Mesothelial cell of epicardium (in vitro differentiated cells): ENCODE measurements at places on chromosomes 5 and 9. TPM values are rescaled to one million over a fixed set of nuclear protein-coding genes. Genes with fewer than 3 reads are reported as not detected.

Gene GABRB2
- total RNA-seq, result 0.75 to 0.78 TPM (median 0.76 TPM) in 3 replicates

DNA sequence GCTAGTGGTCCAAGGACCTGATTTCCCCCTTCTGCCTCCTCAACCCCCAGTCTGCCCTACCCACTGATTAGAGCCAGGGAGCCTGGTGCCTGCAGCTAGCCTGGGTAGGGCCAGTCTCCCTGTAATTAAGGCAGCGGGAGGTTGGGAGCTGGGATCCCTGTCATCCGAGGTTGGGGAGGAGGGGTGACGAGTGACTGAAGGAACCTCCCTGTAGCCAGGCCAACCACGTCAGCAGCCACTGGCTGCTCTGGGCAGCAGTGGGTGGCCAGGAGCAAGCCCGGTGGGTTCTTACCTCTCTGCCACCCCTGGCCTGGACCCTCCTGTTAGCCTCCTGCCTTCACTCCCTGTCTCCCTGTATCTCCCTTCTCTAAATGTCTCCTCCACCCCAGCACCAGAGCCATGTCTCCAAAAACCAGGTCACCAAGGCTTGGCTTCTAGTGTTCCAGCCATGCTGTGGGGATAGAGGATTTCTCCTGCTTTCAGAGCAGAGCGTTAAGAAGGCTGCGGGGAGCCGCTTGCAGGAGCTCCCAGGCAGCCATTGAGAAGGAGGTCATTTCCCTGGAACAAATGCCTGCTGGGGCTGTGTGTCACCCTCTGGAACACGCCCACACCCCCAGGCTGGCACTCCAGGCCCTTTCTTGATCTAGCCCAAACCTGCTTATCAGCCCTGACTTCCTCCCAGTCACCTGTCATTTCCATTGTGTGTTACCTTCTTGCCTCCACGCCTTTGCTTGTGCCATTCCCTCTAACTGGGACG, 65.0 kb upstream of the GGTA1 start:
- no peak for DNase-seq

- no peak for DNase-seq
Observed at GRCh38 chr9:13805546-13805945, 508.4 kb downstream of the NFIB start.

DNA sequence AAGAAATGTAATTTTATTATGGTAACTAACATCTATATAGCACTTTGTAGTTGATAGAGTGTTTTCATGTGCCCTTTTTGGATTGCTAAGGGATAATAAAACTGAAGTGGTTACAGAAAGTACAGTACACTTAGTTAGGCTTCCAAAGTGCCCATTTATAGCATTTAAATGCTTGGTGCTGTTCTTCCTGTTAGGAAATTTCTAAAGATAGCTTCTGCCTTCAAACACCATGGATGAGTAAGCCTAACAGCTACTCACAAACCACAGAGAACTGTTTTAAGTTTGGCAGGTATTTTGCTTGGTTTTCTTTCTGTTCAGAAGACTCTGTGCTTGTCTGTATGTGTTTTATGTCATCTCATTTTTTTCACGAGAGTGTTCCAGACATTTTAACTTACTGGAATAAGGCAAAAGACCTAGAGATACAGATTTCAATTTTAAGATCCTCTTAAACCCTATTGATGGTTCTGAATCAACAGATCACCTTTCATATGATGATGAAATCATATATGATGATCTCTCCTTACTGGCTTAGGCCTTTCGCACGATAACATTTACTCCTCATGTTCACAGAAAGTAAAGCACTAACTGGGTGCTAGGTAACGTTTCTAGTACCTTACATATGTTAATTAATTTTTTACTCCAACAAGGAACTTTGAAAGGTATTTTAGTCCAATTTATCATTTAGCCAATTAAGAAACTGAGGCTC, 4.4 kb downstream of the RIMOC1 start:
- DNase-seq, result no peak
